ENCODE measurements at places on chromosomes 7 and 10.

DNA sequence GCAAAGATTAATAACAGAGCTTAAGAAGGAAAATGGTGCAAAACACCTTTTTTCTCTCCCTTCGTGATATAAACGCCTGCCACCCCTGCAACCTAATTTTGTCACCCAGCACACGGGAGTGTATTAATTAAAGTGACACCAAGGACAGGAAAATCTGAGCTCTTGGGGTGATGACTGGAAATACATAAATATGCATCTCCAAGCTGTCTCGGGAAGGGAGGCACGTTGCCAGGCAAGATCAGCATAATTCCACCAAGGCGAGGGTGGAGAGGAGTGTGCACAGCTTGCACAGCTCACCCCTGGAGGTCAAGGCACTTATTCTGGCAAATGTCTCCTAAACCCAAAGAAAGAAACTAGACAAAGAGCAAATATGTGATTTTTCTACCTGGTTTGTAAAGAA lies 700.9 kb downstream of the GRID1 start:
- no peak for DNase-seq

DNA sequence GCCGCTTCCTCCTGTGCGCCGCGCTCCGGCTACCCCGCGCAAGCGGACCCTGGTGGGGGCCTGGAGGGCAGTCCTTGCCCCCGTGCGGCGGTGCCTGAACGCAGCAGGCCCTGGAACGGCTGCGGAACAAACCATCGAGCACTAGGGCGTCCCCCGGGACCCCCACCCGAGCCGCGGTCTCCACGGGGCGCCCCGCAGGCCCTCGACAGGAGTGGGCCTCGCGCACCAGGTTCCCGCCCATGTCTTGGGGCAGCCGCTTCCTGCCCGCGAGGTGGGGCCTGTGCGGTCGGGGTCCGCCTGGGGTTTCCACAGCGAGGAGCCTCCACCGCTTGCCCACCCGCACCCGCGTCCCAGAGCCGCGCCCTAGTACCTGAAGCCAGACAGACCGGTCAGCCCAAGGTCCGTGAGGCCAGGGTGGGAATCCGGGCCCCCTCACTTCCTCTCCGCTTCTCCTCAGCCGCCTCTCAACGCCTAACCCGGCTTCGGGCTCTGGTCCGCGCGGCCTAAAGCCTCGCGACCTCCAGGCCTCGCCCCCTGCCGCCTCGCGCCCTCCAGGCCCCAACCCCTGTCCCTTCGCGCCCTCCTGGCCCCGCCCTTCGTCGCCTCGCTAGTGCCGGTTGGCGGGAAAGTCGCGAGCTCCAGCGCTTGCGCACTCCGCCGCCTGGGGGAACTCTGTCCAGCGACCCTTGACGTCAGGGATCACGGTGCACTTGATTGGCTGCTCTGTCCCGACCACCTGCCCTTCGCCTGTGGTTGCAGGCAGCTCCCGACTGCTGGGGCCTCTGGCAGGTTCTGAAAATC lies 7.0 kb upstream of the GBX1 start:
- DNase-seq, result no peak

- DNase-seq, result no peak
Observed at GRCh38 chr10:48748573-48748972, 63.9 kb downstream of the WDFY4 start.

GRCh38 chr10:133059571-133059970 lies 28.2 kb upstream of the ADGRA1 start:
- no peak for DNase-seq

DNA sequence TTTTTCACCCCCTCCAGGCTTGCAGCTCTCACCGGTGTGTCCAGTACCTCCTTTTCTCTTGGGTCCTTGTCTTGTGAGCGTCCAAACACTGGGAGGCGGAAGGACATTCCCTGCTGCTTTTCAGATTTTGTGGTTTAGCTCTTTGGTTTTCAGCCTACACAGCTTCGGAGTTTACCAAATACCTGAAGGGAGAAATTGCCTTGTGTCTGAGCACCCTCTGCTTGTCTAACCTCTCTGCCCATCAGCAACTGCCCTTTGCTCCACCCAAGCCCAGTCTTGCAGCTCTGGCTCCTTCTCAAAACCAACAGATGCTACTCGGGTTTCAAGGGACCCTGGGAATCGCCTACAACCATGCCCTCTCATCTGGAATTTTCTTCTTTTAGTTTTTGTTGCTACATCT lies 519.1 kb upstream of the IGFBP3 start:
- DNase-seq, result no peak

- peak; percentile 52 for DNase-seq
Observed at GRCh38 chr7:7183838-7184463, 1.6 kb downstream of the C1GALT1 start.

GRCh38 chr7:54664235-54665228 lies 94.5 kb downstream of the SEC61G start:
- DNase-seq, result peak; percentile 15

DNA sequence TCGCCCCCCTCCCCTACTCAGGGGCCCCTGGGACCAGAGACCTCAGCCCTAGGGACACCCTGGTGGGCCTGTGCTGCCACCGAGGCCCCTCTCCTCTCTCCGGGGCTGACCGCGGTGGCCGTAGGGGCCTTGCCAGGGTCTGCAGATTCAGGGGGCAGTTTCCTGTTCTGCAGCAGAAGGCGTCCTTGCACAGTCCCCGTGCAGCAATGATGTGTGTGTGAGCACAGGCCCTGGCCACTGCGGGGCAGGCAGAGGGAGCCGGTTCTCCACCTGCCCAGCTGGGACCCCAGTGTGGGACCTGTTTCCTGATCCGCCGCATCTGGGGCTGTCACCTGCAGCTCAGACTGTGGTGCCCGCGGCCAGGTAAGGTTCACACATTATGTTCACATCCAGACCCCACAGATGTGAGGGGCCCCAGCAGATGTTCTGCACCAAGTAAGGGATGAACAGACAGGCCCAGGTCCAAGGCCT lies 60.7 kb upstream of the DNAJB6 start:
- DNase-seq, result no peak

DNA sequence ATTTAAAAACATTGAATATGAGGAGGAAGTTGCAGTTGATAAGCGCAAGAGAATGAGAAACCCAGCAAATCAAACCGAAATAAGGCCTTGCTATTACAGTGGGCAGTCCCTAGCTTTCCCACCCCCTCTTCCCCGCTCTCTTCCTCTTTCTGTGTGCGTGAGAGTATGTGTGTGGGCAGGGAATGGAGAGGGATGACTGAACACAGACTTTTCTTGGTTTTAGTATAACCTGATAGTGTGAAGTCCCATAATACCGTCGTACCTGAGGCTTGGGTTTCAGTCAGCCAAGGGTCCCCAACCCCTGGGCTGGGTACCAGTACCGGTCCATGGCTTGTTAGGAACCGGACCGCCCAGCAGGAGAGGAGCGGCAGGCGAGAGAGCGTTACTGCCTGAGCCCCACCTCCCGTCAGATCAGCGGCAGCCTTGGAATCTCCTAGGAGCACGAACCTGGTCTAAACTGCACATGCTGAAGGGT lies 255.3 kb downstream of the CELF2 start:
- DNase-seq, result no peak

- no peak for DNase-seq
Observed at GRCh38 chr7:112097524-112097923, 108.7 kb downstream of the DOCK4 start.

DNA sequence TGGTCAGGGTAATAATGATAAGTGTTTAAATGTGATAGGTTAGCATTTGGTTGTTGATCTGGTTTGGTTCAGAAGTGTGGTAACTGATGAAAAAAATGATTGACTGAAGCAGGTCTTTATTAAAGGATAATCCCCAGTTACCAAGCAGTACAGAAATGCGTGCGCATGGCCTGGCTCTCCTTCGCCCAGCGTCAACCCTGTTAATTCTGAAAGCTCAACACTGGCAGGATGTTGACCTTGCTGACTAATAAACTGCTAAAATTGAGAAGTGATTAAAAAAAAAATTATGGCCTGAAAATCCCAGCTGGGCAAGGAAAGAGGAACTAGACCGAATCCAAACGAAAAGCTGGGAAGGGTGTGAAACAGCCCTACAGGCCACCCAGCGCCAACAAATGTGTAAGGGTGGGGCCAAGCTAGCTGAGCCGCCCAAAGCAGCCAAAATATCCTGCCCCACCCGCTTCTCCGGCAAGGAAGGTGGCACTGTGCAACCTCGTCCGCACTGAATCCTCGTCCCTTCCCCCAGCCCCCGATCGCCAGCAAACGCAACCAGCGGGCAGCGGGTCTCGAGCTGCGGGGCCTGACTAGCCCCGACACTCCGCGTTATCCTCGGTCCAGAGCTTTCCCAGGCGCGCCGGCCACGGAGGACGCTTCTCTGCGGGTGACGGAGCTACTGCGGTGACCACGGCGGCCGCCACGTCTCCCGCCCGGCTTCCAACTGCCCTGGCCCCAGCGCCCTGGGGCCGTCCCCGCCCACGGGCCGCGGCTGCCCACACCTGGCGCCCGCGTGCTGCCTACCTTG lies 561 bp downstream of the SHTN1 start:
- peak; percentile 16 for DNase-seq

DNA sequence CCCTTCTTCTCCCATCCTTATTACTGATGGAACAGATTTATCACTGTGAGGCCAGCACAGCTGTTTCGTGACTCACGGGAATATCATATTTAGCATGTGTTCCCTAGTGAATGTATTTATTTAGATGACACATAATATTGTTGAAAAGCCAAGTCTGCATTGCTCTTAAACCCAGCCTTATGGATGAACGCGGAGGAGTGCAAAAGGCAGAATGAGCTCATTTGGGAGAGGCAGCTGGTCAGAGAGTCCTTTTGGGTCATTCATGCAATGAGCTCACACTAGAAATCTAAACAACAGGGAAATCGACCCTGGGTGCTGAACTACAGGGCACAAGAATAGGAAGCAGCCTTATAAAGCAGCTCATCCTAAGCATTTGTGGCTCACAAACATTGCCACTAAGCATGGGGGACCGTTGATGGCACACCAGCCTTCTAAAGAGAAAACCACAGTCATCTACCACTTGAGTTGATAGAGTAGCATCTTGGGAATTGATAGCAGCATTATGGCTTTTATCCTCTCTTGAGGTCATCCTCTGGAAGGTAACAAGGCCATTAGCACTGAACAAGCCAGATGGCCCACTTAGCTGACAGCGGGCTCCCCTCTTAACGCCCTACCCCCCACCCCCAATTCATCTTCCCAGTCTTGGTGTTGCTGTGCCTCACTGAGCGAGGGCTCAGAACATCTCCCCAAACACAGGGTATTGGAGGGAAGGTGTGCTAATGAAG lies 32.9 kb upstream of the SDK1 start:
- DNase-seq, result peak; percentile 97

- DNase-seq, result no peak
Observed at GRCh38 chr7:21771266-21771665, 174.4 kb downstream of the CDCA7L start.

- DNase-seq, result peak; percentile 22
Observed at GRCh38 chr7:129169171-129169671, 19.2 kb upstream of the SMO start.

GRCh38 chr7:51301806-51302205 lies 14.8 kb downstream of the COBL start:
- no peak for DNase-seq

DNA sequence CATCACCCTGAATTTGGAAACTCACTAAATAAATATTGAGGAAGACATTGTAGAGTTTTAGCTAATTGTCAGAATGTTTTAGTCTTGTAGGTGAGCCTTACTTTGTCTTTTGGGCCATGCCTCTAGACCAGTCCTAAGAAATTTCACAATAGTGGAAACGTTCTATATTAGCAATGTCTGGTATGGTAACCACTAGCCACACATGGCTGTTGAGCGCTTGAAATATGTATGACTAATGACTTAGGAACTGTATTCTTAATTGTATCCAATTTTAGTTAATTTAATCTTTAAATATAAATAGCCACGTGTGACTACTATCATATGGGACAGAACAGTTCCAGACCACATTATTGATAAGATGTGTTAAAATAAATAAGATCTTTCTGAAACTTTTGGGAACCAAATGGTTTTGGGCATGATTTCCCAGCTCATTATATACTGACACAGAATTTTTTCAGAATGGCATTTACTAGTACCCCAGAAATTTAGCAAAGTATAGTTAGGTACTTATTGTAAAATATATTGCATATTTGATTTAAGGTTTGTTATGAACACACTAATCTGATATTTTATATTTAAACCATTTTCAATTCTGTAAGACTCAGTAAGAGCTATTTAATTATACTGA lies 95.0 kb downstream of the VPS50 start:
- peak; percentile 90 for DNase-seq

- DNase-seq, result no peak
Observed at GRCh38 chr7:36349626-36350025, 40.0 kb upstream of the ANLN start.

GRCh38 chr10:47033541-47034270 lies 122.5 kb downstream of the PTPN20 start:
- no peak for DNase-seq

- DNase-seq, result no peak
Observed at GRCh38 chr7:105721571-105722104, 140.3 kb upstream of the EFCAB10 start.

DNA sequence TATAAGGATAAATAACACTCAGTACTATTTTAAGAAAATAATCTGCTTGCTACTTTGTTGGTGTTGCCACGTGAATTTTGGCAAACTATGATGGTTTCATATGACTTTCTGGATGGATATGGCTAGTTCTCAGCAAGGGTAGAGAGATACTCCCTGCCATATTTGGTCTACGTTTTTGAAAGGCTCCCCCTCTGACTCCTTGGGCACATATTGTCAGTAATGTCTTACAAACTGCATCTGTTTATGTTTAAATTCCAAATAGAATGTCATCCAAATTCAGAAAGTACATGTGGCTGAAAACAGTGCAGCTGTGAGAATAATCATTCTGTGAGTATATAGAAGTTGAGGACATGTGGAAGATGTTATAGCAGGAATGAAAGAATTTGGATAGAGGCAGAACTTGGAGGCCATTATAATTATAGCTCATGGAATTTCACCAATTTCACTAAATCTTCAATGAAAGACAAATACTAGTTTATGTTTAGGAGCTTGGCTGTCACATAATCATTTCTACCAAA lies 107.8 kb downstream of the SRI start:
- no peak for DNase-seq

GRCh38 chr7:41051535-41051934 lies 651.4 kb downstream of the INHBA start:
- DNase-seq, result peak; percentile 19

DNA sequence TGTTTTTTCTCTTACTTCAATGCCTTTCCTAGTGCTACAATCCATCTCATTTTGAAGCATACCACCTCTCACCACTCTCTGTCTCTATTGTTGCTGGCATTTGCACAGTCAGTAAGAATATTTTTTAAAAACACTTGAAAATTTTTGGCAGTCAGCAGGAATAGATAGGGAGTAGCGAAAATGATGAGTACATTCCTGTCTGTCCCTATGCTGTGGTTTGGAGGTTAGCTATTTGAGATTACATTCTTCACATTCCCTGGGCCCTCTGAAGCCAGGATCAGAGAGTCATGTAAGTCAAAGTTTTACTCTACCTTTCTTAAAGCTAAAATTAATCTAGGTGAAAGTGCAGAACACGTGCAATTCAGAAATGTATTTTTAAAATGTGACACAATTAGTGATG lies 53.0 kb upstream of the MAGI2 start:
- peak; percentile 33 for DNase-seq

GRCh38 chr7:23105086-23105643 lies 420 bp upstream of the KLHL7 start:
- no peak for DNase-seq

GRCh38 chr7:105990727-105991453 lies 27.8 kb downstream of the CDHR3 start:
- no peak for DNase-seq

All from astrocyte of the spinal cord (primary cell).